ENCODE measurements at places on chromosomes 2 and 18.

- no peak for DNase-seq
Measured at GRCh38 chr2:207217442-207217841, 51.7 kb upstream of the KLF7 start.

DNA sequence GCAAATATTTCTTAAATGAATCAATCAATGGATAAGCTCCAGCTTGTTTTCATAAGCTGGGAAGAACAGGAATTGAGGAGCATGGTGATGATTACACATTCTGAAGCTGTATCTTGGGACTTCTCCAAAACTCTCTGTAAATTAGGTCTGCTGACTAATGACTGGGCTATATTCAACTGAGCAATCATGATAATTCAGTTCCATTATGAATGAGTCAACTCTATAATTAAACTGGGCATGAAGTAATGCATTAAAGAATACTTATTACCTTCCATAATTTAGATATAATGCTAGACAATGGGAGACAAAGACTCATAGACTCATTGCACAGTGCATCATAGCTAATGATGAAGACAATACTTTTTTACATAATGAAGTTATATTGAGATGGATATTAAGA, 207.4 kb downstream of the CBLN2 start:
- no peak for DNase-seq

DNA sequence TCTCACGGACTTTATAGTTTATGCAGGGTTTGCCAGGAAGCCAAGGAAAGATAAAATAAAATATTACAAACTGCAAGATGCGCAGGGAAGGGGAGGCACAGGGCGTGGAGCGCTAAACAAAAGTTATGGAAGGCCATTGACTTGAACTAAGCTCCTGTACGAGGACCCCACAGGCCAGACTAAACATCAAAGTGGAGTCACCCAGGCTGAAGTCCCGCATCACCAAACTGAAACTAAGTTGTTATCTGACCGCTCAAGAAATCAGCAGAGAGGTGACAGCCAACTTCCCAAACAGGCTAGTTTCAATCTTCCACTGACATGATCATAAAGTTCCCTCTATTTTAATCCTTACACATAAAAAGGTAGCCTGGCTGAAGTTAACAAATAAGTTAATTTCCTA, 90.5 kb upstream of the YWHAQ start:
- DNase-seq: no peak

DNA sequence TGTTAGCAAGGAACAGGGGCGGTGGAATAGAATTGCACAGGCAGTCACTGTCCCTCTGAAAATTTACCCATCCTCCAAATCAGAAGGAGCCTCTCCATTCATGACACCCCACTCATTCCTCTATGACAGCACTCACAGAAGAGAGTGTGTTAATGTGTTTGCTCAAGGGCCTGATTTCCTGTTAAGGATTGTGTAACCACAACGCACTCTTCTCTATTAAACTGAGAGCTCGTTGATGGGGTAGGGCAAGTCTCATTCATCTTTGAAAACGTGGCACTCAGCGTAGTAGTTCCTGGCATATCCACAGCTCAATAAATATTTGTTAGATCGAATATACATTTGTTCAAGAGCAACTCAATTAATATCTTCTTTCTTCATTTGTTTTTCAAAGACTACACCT, 106.4 kb downstream of the VAPA start:
- no peak for DNase-seq

DNA sequence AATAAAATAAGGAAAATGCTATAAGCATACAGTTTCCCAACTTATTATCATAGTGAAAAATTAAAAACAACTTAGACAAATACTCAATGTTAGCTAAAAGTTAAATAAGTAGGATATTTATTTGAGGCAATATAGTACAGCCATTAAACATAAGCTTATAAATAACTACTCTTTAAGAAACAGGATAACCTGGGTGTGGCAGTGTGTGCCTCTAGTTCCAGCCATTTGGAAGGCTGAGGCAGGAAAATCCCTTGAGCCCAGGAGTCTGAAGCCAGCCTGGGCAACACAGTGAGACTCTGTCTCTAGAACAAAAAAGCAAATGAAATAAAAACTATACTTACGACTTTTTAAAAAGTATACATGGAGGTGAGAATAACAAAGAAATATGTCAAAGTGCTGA, 39.7 kb downstream of the VIL1 start:
- DNase-seq: no peak

- no peak for DNase-seq
Measured at GRCh38 chr2:183416753-183417152, 292.5 kb downstream of the NUP35 start.

GRCh38 chr2:148560496-148560895, 84.1 kb upstream of the EPC2 start:
- no peak for DNase-seq

GRCh38 chr2:130963849-130964793, 127.4 kb downstream of the ARHGEF4 start:
- no peak for DNase-seq

DNA sequence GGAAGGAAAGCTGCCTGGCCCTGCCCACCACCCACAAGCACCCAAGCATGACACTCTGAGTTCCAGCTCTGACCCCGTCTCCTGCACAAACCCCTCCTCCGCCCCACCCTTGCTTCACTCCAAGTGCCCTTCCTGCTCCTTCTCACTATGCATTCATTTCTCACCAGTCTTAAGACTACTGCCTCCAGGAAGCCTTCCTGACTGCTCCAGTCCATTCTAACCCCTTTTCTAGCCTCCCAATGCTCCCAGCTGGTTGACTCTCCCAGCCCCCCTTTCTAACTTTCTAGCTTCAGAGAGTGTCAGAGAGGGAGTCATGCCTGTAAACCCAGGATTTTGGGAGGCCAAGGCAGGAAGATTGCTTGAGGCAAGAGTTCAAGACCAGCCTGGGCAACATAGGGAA, 8.2 kb upstream of the NAGK start:
- DNase-seq: no peak

- DNase-seq: no peak
Measured at GRCh38 chr2:24889221-24889620, 30.8 kb downstream of the ADCY3 start.

- DNase-seq: no peak
Measured at GRCh38 chr2:8433390-8433789, 248.5 kb upstream of the ID2 start.

- no peak for DNase-seq
Measured at GRCh38 chr2:860259-860855, 90.3 kb upstream of the SNTG2 start.

DNA sequence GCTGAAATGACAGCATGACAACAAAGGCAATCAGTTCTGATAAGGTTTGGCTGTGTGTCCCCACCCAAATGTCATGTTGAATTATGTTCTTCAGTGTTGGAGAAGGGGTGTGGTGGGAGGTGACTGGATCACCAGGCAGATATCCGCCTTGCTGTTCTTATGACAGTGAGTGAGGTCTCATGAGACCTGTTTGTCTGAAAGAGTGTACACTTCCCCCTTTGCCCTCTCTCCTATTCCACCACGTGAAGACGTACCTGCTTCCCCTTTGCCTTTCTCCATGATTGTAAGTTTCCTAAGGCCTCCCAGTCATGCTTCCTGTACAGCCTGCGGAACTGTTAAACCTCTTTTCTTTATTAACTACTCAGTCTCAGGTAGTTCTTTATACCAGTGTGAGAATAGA, 553.0 kb downstream of the DCDC2C start:
- DNase-seq: no peak

DNA sequence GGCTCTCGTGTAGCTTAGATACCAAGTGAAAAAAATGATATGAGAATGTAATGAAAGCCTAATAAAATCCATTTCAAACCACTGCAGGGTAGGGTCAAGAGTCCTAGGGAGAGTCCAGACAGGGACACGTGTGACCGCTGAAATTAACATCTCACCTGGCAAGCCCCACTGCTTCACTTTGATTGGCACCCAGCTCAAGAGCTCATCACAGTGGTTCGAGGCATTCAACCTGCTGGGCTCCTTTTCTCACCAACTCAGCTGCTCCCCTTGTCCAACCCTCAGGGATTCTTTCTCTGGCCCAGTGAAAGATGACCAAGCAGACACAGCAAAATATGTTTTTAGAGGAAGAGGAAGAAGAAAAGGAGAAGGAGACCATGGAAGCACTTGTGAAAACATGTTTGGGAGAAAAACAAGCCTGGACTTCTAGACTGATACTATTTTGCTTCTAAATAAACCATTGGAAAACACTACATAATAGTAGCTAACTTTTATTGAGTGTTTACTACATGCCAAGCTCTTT, 49.2 kb upstream of the CREB1 start:
- DNase-seq: no peak

GRCh38 chr2:176986487-176986886, 226.1 kb upstream of the HNRNPA3 start:
- DNase-seq: no peak

DNA sequence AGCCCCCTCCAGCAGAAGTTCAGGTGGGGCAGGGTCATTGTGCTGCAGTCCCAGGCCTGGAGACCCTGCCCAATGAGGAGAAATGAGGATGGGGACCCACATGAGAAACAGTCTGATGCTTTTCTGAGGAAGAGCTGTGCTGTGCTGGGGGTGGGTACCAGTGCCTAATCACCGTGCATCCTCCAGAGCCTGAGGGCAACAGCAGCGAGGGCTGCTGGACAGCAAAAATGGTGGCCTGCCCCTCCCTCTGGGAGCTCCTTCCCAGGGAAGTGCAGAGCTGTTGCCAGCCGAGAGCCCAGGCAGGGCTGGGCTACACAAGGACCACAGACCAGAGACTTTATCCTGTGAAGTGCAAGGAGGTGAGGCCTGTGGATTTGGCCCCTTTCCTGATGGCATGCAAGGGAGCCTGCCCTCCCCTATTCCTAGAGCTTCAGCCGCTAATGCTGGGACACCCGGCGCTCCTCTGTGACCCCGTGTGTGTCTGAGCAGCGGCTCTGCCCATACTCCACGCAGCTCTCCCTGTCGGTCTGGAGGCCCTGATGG, 134.8 kb downstream of the DSEL start:
- no peak for DNase-seq

- DNase-seq: no peak
Measured at GRCh38 chr2:10561288-10562035, 113.3 kb upstream of the ODC1 start.

DNA sequence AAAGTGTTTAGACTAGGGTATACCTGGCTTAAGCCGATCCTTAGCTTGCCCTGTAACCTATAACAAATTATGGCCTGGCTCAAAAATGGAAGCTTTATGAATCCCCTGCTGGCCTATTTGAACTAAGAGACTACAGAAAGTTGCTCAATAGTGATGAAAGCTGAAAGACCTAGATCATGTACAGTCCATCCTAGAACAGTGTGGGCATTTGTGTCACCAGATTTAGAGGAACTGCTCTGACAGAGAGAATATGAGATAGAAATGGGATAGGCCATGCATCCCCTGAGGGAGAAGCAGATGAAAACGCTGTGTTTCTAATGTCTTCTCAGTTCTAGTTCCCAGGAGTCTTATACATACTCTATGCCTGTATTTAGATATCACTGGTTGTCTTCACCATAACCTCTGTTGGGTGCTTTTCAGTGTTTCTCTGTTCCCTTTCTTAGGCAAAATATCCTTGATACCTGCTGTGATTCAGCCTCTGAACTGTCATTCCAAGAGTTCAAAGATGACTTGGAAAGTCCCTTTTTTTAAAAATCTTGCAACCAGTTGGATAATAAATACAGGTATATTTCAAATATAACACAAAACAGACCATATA, 246.9 kb upstream of the SLC39A10 start:
- DNase-seq: no peak

DNA sequence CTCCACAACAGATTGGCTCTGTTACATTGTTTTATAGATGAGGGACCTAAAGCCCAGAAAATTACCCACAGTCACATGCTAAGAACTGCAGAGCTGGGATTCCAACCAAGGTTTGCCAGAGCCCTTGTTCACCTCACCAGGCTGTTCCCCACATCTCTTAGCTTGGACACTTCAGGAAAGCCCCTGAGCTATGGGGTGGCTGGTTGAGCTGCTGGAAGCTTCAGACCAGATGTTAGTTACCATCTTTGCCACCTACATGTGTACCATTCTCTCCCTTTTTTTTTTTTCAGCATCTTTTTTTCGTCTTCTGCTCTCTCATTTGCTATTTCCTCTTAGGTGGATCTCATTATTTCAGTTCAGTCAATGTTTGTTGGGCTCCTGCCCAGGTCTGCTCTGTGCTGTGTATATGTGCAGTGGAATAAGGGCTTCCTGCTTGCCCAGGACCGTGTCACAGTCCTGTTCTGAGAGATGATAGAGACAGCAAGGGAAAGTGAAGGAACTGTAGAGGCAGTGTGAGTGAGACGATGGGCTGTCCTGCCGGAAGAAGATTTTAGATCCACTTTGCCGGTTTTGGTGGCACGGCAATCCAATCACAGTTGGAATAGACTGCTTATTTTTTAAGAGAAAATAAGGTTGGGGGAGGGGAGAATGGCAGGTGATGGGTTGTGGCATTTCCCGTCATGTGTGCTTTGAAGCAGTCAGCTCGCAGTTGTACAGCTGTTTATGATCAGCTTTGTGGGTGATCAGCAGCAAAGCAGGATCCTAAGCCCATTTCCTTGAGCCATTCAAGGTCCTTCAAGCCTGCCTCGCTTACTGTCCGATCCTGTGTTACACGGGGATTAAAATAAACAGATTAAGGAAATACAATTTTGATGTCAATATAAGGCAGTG, 152.6 kb downstream of the RTN4 start:
- peak; percentile 6 for DNase-seq

All from activated naive CD4-positive, alpha-beta T cell treated with Interleukin-2 at 50 U/mL for 16 hours (primary cell).